ENCODE measurements at places on chromosomes 5 and 9.

DNA sequence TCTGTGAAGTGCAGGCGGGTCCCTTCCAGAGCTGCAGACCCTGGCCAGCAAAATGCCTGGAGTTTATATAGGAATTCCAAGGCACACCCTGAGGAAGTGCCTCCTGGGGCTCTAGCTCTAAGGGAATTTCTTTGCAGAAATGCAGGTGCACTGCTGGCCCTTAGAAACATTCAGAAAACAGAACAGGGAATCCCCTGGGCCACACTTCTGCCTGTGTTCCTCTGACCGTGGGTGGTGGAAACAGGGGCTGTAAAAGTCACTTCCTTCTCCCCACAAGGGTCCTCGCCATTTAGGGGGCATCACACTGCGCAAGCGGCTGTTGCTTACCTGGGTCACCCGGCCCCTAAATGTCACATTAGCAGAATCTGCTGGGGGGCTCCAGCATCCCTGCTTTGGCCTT, 140.8 kb upstream of the TBC1D2 start:
- DNase-seq, result no peak

- no peak for DNase-seq
Measured at GRCh38 chr5:39906146-39906545, 481.4 kb upstream of the DAB2 start.

DNA sequence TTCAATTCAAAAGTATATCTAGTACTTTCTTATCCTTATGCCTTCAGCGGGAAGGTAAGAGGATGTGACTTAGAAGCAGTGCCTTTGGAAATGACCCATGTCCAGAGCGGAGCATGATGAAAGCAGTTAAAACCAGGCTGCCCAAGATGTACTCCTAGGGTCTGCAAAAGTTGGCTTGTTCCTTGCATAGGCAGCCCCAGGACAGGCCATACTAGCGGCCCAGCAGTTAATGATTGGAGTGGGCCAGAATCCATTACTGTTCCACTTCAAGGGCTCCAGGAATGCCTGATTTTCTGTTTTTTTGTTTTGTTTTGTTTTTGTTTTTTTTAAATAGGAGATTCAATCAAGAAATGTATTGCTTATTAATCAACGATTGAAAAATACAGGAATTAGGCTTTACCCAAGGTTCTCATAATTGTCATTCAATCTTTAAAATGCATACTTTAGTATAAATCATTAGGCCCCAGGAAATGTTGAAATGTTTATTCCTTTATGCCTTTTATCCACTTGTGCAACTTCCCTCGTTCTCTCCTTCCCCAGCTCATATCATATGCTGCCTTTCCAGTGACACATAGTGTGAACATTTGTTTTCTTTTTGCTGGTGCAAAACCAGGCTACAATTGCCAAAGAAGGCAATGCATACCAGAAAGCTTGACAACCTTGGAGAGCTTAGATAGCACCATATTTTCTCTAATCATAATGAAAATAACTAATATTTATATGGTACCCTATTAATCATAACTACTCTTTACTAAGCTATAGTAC, 190.8 kb downstream of the ARHGEF28 start:
- DNase-seq, result no peak

DNA sequence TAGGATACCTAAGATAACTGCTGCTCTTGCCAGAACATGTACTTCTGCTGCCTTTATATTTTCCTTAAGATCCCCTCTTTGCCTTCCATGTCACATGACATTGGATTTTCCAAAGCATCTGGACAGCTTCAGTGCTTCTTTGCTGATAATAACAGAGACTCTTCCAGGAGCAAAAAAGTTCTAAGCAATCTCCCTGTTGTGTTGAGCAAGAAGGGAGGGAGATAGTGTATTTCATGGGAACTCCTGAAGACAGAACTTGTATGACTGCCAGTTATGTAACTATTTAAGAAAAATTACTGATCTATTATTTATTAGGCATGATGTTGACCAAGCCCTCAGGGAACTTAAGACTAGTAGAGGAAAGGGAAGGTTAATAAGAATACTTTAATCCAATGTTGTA, 454.7 kb downstream of the SPATA31D1 start:
- no peak for DNase-seq

GRCh38 chr9:14349447-14350348, 35.8 kb upstream of the NFIB start:
- DNase-seq, result no peak

DNA sequence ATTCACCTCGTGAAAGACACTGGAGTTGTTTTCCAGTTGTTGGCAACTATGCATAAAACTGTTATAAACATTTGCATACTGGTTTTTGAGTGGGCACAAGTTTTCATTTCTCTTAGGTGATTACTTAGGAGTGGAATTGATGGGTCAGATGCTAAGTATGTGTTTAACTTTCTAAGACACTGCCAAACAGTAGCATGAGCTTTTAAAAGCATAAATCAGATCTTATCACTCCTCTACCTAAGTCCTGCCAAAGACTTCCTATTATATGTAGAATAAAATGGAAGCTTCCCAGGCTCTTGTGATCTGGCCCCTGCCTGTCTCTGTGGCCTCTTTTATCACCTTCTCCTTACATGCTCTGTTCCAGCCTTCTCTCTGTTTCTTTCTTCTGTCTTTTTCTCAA, 72.6 kb downstream of the SH3RF2 start:
- DNase-seq, result no peak

DNA sequence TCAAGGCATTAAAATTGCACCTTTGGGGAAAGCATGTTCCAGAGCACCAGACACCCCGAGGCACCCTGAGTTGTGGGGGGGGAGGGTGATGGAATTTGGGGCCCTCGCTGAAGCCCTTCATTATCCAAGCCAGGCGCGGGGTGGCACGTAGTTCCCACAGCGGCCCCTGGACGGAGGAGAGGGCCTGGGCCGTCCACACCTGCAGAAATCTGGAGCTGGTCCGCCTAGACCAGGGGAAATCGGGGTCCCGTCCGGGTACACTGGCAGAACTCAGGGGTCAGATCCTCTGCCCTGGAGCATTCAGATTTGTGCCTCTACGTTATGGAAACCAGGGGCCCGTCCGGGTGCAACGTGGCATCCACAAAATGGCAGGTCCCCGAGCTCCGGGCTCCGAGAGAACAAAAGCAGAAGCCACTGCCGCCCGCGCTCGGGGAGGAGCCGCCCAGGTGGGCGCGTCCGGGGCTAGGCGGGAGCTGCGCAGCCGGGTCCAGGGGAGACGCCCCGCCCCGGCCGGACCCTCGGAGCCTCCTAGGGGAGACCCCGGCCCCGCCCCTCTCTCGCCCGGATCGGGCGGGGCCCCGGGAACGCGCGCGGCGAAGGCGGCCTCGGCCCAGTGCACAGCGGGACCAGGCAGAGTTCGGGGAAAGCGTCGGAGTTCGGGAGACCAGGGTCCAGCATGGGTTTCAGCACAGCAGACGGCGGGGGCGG, at the start of gene PLEKHG4B:
TSS of gene PLEKHG4B (plus strand) at position 613 of the 708 bp plus-strand sequence. CDS start at position 677, 64 bp downstream.
- DNase-seq, result no peak
